ENCODE measurements at places on chromosomes 4 and X.

DNA sequence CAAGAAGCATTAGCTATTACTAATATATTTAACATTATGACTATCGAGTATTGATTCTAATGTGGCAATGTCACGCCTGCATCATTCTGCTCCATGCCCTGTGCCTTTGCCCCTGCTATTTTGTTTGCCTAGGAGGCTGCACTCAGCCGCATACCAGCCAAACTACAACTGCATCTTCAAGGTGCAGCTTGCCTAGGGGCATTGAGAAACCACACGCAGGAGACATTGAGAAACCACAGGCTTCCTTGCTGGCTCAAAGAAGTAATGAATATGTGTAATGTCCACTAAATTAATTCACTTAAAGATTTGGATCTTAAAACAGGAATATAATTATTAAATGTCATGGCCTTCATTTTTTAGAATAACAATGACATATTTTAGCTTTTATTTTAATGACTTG, 683.6 kb upstream of the TENM3 start:
- DNase-seq, result no peak

GRCh38 chrX:119817130-119817690, 25.8 kb upstream of the RPL39 start:
- no peak for DNase-seq

DNA sequence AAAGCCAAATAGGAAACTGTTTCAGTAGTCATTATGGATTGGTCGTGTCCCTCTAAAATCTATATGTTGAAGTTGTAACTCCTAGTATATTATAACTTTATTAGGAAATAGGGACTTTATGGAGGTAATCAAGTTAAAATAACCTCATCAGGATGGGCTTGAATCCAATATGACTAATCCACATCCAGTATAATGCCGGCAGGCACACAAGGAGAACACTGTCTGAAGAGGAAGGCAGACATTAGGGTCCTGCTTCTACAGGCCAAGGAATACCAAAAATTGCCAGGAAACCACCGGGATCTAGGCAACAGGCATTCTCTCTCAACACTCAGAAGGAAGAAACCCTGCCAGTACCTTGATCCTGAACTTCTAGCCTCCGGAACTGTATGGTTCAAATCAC, 130.3 kb downstream of the ATP10D start:
- DNase-seq, result no peak

DNA sequence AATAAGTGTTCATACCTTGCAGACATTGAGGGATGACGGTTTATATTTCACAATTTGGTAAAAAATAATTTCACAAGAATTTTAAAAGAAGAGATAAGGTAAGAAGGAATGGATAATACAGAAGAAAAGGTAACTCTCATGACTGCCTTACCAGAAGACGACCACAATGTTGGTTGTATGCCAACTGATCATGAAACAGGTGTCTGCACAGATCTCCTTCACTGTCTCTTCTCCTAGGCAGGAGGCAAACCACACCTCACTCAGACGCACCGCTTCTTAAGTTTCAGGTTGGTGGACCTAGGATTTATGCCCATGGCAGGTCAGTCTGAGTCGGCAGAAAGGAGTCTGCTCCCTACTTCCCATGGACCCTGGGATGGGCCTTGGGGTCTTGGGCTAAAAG, 177.2 kb downstream of the VSIG4 start:
- no peak for DNase-seq

DNA sequence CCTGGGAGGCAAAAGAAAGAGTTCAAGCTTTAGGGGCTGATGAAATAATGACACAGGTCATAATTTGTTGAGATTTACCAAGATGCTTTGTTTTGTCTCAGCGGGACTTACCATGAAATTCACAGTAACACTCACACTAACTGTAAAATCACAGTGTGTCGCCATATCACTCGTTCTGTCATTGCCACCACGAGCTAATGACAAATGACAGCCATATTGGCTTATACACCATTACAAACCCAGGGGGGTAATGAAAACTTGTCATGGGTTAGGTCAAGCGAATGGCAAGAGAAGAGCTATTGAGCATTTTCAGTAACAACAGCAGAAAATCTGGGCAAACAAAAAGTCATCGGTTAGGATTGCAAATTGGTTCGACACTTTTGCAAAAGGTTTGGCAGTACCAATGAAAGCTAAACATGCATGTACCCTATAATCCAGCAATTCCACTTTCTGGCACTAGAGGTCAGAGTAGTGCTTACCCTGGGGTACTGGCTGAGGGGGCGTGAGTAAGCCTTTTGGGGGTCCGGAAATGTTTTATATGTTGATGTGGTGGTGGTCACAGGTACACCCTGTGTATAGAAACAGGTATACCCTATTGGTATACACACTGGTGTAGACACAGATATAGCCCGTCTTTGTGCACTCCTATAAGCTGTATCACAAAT, 83.9 kb upstream of the RAI2 start:
- peak; percentile 10 for DNase-seq

- no peak for DNase-seq
Measured at GRCh38 chrX:20402956-20403355, 136.2 kb upstream of the RPS6KA3 start.

DNA sequence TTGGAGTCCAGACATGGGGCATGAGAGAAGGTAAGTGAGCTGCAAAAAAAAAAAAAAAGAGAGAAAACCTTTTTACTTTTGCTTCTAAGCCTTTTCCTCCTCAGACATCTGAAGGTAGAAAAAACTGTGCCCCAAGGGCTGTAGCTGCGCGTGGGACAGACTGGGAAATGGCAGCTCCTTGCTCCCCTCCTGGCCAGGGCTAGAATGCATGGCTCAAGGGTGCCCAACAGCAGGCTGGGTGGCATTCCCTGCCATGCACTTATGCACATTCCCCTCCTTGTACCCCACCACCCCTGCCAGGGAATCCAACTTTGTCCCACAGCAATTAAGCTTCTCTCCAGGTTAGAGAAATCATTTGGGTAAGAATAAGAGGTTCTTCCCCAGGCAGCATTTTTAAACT, 421.2 kb downstream of the TRAM1L1 start:
- no peak for DNase-seq
